Large intestine (tissue), 12 donors: ENCODE measurements at places on chromosomes 16 and 17.

DNA sequence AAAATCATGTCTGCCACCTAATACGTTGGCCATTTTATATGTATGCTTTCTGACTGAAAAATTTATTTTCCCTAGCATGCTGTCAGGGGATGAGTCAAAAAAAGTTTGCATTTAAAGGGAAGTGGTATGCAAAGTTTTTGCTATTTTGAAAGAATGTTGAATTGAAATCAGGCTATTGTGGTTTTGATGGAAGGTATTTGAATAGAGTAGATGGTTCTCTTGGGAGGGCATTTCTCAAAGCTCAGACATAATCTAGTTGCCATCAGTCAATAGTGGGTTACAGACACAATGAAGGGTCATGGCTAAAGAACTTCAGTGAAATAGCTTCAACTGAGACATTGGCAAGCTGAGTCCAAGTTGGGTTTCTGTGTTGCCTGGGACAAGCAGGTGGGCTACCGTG, 102.4 kb downstream of the MAP2K6 start:
- no peak for DNase-seq

DNA sequence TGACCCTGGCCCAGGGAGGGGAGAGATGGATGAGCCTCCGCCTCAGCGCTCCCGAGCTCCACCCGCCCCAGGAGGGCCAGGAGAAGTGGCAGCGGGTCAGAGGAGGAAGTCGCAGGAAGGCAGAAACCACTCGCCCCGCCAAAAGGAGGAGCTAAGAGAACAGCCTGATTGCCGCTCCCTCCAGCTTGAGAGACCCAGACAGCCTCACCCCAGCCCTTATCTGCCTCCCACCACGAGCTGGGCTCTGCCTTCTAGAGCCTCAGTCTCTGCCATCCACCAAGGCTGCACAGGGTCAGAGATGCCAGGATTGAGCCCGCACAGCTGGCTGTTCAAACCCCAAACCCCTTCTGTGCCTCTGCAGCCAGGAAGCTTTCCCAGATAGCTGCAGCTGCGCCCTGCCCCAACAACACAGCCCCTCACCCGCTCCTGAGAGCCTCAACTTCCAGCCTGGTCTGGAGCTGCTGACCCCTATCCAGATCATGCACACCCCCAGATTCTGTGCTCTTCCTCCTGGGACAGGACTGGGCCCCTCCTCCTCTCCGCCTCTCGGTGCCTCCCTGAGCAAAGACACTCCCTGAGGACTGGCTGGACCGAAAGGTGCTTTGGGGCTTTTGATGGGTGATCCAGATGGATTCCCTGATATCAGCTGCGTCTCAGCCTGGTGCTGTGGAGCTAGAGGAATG, 1.0 kb upstream of the ATP2A3 start:
- DNase-seq, result peak; percentile 88

DNA sequence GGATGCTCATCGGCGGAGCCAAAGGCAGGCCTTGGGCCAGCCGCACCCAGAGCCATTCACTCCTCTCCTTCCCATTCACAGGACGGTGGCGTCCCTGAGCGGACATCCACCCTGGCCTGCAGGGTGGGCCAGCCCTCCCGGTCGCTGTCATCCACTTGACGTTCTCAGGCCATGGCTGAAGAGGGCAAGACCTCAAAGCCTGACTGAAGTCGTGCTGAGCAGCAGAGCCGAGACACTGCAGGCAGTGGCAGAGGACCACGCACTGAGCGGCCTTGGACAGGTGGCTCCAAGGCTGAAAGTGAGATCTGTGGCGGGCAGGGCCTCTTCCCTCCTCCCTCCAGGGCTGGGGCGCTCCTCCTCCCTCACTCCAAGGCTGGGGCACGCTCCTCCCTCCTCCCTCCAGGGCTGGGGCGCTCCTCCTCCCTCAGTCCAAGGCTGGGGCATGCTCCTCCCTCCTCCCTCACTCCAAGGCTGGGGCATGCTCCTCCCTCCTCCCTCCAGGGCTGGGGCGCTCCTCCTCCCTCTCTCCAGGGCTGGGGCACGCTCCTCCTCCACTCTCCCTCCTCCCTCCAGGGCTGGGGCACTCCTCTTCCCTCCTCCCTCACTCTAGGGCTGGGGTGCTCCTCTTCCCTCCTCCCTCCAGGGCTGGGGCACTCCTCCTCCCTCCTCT, 24.1 kb downstream of the GNPTG start:
- no peak for DNase-seq

DNA sequence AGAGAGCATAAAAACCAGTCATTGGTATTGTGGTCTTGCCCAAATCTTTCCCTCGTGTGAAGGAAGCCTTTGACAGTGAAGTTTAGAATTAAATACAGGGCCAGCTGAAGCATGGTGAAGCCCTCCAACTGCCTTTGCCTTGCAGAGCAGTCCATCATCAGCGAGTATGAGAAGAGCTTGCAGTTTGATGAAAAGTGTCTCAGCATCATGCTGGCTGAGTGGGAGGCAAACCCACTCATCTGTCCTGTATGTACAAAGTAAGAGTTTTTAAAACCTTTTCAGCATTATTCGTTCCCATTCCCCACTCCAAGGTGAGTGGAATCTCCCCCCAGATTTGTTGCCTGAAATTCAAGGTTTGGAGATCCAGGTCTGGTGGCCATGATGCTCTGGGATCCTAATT, 5.8 kb downstream of the RPAIN start:
- DNase-seq, result no peak

DNA sequence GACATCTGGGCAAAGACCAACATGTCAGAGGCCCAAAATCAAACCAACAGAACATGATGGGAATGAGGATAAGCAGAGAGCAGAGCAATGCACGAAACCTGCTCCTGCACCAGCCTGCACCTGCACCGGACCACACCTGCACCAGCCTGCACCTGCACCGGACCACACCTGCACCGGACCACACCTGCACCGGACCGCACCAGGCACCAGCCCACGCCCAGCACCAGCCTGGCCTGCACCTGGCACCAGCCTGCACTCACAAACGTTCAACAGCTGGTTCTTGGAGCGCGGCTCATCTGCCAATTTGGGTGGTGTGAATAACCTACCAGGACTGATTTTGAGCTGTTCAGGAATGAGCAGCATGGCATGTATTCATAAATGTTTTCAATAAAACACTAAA, 18.2 kb downstream of the CEP131 start:
- DNase-seq, result no peak
